Activated T-helper 1 cell treated with anti-CD3 and anti-CD28 coated beads, Interleukin-2, amount 50 U/mL, for 16 hours (primary cell): ENCODE measurements at places on chromosomes 1 and 21.
A peak's percentile ranks its signal among the peaks of the same experiment; 100 is the strongest.

DNA sequence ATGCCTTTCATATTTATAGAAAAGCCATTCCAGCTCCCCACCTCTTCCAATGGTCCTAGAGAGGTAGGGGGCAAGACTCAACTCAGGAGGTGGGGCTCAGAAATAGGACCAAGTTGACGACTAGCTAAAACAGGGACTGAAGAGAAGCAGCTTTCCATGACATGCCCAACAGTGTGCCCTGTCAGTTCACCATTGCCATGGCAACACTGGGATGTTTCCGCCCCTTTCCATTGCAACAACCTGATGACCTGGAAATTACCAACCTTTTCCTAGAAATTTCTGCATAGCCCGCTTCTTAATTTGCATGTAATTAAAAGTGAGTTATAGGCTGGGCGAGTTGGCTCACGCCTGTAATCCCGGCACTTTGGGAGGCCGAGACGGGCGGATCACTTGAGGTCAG, 22.4 kb upstream of the INTS3 start:
- DNase-seq = no peak

GRCh38 chr1:214351551-214352277, 70.8 kb downstream of the SMYD2 start:
- no peak for DNase-seq

- DNase-seq = no peak
Observed at GRCh38 chr1:44168520-44169098, 27.2 kb upstream of the KLF18 start.

DNA sequence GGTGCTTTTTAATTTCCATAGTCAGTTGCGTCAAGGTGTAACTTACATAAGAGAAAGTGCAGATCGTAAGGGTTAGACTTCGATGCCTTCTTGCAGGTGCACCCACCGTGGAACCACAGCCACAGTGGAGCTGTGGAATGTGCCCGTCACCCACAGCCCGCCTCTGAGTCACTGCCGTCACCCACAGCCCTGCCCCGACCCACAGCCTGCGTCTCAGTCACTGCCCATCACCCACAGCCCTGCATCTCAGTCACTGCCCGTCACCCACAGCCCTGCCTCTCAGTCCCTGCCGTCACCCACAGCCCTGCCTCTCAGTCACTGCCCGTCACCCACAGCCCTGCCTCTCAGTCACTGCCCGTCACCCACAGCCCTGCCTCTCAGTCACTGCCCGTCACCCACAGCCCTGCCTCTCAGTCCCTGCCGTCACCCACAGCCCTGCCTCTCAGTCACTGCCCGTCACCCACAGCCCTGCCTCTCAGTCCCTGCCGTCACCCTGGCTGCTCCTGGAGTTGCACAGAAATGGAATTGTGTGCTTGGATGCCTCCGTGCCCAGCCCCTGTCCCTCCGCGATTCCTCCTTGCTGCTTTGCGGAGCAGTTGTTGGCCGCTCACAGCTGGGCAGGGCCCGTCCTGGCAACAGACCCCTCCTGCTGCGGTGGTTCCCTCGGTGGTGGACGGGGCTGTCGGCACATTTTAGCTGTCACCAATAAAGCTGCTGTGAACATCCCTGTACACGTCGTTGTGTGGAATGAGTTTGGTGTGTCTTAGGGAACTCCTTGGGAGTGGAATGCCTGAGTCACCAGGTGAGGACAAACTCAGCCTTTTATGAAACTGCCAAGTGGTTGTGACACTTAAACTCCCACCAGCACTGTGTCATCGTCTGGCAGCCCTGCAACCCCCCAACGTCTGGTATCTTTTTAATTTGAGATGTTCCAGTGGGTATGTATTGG, 44.9 kb upstream of the COL6A2 start:
- no peak for DNase-seq

- no peak for DNase-seq
Observed at GRCh38 chr21:25387665-25388064, 219.6 kb downstream of the MRPL39 start.

DNA sequence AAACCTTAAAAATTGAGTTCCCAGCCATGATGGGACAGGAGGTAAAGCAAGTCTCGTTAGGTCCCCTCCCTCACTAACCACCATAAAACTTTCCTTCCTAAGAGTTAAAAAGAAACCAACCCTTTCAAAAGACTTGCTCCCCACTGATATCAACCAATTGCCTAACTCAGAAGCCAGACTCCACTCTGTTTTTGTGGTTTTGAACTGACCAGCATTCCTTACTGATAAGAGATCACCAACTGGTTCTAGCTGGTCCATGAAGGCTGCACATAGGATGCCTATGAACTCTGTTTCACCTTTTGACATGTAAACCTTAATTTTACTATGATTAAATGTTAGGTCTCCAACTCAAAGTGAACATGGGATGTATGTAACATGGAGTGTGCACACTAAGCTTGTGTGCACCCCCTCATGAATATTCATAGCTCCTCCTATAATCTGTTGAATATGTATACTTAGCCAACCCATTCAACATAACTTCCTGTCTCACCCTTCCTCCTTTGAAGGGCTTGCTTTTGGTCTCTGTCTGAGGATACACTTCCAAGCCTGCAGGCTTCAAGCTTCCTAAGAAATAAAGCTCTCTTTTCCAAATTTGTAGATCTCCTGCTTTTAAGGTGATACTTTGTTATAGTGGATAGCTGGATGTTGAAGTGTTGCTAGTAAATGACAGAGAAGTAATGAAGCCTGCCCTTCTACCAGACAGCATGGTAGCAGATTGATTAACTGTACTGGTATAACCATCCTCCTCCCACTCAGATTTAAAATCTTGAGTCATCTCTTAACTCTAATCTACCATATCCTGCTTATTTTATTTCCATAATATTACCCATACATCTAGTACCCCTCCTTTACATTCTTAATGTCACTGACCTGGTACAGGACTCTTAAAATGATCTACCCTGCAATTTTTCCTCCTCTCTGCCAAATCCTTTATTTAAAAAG, 95.6 kb downstream of the ZNF644 start:
- DNase-seq = no peak

GRCh38 chr1:37017720-37018119, 16.6 kb downstream of the GRIK3 start:
- DNase-seq = no peak

GRCh38 chr1:74716822-74717221, 16.0 kb downstream of the CRYZ start:
- DNase-seq = no peak

DNA sequence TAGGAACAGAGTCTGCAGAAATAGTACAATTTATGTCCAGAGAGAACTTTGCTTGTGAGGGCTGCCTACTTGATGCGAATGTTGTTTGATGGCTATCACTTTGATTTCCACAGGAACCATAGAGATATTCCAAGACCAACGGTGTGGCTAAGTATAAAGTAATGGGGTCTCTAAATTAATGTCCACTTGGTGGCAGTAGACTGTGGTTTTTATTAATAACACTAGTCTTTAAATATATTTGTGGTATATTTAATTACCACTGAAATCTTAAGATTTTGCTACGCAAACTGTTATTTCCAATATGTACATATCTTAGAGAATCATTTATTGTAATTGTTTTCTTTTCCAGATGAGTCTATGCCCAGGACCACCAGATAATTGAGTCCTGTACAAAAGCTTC, 647.9 kb downstream of the PLA2G4A start:
- DNase-seq = no peak

- no peak for DNase-seq
Observed at GRCh38 chr1:27428316-27429028, 36.0 kb downstream of the GPR3 start.

- no peak for DNase-seq
Observed at GRCh38 chr1:99680270-99680669, 34.4 kb downstream of the PALMD start.

DNA sequence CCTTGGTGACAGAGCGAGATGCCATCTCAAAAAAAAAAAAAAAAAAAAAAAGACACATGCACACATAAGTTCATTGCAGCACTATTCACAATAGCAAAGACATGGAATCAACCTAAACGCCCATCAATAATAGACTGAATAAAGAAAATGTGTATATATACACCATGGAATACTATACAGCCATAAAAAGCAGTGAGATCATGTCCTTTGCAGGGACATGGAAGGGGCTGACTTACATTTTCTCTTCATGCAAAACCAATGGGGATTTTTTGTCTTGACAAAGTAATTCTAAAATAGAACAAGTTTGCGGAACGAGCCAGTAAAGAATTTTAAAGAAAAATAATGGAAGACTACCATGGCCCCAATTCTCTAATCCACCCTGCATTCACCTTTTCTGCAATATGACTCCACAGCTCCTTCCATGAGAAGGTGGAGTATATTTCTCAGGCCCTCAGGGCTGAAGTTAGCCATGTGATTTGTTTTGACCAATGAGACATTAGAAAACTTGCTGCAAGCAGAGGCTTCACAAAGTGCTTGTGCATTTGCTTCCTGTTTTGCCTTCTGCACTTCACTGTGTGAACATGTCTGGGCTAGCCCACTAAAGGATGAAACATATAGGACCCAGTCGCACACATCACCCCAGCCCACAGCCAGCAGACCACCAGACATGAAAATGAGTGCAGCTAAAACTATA, 78.8 kb upstream of the NR5A2 start:
- DNase-seq = no peak

GRCh38 chr1:149885339-149886120, 13.8 kb upstream of the BOLA1 start:
- peak; percentile 44 for DNase-seq

GRCh38 chr21:35127851-35128250, 78.7 kb upstream of the RUNX1 start:
- DNase-seq = no peak

GRCh38 chr1:178283409-178283808, 189.5 kb downstream of the RASAL2 start:
- DNase-seq = no peak

DNA sequence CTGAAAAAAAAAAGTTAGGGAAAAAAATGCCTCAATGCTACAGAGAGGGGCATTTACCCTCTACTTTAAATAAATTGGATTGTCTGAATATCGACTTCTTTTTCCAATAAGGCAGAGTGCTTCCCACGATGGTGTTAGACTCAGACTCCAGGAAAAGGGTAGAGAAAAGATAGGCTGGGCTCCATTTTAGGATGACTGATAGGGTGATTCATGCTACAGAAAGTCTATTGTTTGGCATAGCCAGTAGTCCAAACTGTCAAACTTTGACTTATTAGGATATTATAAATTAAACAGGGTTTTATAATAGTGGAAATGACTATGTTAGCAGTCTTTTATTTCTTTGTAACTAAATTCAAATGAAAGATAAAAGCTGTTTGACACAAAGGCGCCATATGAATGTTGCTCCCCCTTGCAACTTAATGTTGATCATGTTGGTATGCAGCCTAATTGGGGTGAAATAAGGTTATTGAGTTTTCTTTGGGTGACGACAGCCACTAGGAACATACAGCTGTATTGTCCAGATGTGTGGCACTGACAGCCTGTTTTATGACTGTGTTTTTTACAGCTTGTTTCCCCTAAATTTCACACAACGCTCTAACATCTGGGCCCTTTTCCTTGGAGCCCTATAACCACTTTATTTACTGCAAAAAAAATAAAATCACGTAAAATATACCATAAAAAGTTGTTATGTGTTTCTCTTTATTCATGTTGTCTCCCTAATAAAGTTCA, 69.3 kb downstream of the SPAG17 start:
- DNase-seq = no peak

- DNase-seq = no peak
Observed at GRCh38 chr1:18409609-18410237, 71.0 kb upstream of the KLHDC7A start.

DNA sequence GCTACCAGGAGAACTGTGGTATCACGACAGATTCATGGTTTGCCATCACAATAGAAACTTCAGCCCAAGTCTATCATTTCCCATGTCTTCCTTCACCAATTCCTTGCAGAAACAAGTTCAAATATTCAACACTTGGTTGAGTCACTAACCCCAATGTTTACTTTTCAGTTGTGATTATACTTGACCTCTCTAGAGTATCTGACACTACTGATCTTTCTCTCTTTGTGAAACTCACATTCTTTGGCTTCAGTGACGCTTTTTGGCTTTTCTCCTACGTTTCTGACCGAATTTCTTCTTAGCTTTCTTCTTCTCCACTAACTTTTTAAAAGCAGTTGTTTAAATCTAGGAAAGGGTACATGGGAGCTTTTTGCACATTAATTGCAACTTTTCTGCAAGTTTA, 48.8 kb upstream of the HMGB4 start:
- DNase-seq = no peak

- DNase-seq = no peak
Observed at GRCh38 chr1:205751036-205751651, 1.2 kb upstream of the NUCKS1 start.

- no peak for DNase-seq
Observed at GRCh38 chr1:21449906-21450305, 10.0 kb downstream of the NBPF3 start.

DNA sequence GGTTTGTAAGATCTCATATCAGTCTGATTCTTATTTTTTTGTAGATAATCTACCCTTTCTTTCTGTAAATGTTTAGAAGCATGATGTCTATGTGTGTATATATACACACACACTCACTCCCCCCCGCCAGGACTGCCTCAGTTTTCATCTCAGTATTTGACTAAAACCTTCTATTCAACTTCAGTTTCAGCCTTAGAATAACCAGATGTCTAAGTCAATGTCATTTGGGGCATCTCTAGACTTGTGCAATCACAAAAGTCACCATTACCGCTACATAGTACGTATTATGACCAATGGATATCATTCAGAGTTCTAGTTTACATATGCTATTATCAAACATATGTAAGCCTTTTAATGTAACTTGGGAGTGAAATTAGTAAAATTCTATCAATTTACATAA, 53.3 kb upstream of the BOLA1 start:
- no peak for DNase-seq

GRCh38 chr1:150970808-150971582, 3.6 kb downstream of the CERS2 start:
- DNase-seq = no peak

DNA sequence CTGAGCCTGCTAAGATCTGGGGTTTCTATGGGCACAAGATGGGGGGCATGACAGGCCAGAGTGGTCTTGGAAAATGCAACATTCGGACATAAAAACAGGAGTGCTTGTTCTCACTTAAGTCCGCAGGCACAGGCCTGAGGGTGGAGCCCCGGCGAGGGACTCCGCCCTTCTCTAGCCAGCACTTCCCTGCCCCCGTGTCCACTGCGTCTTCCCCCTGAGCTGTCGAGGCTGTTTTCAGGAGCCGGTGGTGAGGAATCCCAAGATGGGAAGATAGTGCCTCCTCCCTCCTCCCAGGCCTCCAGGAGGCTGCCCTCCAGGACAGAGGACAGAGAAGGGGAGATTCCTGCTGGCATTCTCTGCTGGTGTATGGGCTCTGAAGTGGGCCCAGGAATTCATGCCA, 105.2 kb downstream of the TLR5 start:
- DNase-seq = no peak

DNA sequence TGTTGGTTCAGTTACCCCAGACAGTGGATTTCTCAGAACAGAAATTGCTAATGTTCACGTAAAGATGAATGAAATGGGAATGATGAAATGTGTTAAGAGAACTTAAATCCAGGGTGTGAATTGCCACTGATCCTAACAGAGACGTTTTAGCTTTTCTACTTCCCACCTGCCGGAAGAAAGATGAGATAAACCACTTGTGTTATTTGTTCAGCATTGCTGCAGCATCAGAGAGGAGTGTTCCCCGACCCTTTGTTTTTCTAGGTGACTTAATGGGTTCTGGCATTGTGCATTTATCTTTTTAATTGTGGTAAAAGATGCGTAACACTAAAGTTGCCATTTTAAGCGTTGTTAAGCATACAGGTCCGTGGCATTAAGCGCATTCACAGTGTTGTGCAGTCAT, 122.3 kb downstream of the GALNT2 start:
- DNase-seq = no peak
